ENCODE measurements at places on chromosomes 2 and 18.
A peak's percentile ranks its signal among the peaks of the same experiment; 100 is the strongest.

GRCh38 chr2:20561637-20562454 is 89.1 kb downstream of the HS1BP3 start:
- DNase-seq: no peak

- no peak for DNase-seq
Observed at GRCh38 chr2:55252832-55253231, 16.2 kb downstream of the MTIF2 start.

- no peak for DNase-seq
Observed at GRCh38 chr18:63951302-63951705, 2.2 kb downstream of the HMSD start.

GRCh38 chr2:224111576-224111975 is 72.5 kb upstream of the SERPINE2 start:
- no peak for DNase-seq

GRCh38 chr2:128558895-128559532 is 240.3 kb upstream of the HS6ST1 start:
- no peak for DNase-seq

DNA sequence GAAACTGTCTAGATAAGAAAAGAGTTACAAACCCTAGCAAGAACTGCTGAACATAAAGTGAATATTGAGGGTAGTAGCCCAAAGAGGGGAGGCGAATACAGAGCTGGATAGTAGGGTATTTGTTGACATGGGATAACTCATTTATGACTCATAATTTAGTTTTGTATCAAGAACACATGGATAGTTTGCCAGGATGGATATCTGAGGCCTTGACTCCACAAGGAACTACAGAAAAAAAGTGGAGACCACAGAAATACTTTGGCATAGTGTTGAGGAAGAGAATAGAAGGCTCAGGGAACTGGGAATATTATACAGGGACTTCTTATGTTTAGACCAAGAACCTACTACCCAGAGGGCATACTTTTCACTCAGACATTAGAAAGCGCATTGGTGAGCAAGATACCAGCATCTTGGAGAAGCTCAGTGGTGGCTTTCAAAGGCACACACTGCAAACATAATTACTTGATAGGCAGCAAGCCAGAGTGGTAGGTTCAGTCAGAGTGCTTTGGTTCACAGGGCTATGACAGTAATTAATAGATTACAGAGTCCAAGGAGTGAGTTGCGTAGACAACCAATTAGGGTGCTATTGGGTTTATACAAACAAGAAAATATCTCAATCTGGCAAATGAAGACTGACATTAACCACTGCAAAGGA is 51.9 kb upstream of the ZBTB7C start:
- DNase-seq: no peak

DNA sequence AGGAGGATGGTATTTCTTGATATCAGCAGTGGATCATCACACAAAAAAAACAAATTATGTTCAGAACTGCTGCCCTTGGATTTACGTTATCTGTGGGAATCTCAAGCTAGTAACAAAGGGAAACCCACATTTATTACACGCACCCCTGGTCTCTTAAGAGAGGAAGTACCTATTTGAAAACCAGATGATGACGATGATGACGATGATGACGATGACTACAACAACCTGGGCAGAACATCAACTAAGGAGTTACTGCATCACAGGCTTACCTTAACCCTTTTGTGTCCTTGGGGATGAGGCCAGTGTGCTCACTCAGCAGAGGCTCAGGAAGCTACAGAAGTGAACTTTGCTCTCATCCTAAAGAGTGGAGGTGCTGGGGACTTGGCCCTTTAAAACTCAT is 169.4 kb downstream of the FSHR start:
- DNase-seq: no peak

- DNase-seq: no peak
Observed at GRCh38 chr2:169344736-169345485, 17.4 kb downstream of the LRP2 start.

- DNase-seq: peak; percentile 37
Observed at GRCh38 chr2:15636972-15637785, 45.5 kb downstream of the DDX1 start.

DNA sequence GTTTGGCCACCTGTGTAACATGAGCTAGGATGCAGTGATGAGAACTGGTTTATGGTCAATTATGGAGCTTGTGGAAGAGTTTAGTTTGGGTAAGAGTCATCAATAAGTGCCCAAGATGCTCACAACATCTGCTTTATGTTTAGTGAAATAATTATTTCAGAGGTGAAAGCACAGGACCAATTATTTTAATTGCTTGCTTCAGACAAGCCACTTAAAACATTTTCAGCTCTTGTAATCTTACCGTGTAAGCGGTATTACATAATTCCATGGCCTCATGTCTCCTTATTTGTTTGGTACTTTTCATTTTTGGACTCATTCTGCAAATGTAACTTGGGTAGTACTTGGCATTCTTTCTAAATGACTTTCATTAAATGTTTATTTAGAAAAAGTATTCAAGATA is 5.4 kb downstream of the B3GNT2 start:
- no peak for DNase-seq

DNA sequence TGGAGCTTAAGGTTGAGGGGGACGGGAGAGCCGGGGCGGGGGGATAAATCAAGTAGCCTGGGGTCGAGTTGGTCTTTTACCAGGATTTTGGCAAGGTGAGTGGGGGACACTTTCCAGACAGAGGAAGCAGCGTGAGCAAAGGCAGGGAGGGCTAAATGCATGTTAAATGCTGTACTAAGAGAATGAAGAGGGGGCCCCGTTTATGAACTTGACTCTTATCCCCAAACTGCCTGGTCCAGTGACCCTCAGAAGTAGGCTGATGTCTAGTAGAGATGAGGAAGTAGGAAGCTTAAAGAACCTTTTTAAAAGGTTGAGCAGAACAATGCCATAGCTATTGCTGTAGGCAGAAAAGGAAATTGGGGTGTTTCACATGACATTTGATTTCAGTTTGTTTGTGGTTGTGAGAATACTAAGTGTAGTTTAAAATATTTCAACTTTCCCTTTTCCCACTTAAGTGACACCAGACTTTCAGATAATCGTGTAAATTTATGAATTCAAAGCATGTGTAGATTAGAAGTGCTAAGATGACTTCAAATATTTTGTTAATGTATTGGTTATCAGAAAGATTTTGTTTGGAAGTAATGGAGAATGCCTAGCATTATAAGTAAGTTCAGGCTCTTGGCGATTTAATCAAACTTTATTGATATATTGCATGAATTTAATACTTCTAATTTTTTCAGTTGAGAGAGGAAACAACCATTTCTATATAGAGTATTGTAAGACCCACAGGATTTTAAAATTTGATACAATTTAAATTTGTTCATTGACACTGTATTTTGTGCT is 1.8 kb downstream of the REL start:
- no peak for DNase-seq

GRCh38 chr2:219273937-219274336 is 5.2 kb upstream of the DNAJB2 start:
- no peak for DNase-seq

GRCh38 chr2:100289020-100289419 is 33.3 kb downstream of the LONRF2 start:
- DNase-seq: no peak

DNA sequence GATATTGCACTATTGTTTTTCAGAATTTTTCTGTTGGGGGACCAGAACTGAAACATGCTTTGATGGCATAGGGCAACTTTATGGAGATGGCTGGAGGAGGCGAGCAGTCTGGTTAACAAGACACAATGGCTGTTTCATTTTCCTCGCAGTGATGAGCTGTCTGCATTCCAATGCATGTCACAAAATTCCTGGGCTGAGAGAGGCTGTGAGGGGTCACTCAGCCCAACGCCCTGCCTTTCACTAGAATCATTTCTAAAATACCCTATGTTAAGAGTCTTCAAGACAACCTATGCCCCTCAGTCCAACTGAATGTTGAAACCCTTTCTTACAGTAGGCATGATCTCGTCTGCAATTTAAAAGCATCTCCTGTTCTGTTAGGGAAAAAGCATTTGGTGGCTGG is 1090.0 kb downstream of the BCL11A start:
- DNase-seq: no peak

DNA sequence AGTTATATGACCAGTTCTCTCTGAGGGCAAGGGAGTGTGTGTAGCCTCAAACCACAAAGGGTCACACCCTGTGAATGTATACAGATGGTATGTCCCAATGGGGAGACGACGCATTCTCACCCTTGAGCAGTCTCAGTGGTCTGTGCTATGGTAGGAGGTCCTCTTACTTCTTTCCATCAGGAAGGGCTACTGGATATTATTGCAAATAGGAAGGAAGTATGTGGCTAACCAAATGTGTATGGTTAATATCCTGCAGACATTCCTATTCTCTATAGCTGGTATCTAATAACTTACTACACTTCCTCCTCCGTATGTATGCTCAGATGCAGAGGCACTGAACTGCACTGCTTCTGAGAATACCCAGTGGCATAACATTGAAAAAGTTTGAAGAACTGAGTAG is 306.7 kb upstream of the CCDC68 start:
- no peak for DNase-seq

DNA sequence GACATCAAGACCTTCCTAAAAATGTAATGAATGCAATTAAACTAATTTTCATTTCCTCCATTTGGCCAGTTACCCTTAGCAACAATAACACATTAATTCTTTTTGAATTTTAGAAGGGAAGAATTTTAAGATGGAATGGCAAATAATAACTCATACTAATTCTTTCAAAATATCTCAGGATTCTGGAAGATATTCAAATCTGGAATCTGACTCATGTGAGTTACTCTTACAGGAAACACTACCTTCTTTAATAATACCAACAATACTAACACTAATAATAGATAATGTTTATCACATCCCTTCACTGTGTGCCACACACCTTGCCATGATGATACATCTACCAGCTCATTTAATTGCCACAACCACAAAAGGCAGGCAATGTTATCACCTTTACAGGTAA is 46.4 kb downstream of the ZNF521 start:
- no peak for DNase-seq

DNA sequence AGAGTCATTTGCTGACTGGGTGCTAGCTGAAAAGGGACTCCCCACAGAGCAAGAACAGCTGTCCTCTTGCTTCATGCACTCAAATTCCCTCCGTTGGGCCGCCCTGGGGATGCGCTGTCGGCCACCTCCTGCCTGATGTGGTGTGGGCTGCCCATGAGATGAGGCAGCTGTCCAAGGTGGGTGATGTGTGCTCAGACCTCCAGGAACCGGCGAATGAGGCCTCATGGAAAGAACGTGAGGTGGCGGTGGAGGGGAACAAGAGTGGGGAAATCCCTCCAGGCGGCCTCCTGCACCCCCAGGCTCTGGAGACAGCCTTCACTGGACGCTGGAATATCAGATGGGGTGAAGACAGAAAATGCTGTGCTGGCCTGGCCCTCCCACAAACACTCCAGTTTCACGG is 79.8 kb downstream of the LONRF2 start:
- DNase-seq: no peak

GRCh38 chr2:23158306-23158705 is 226.7 kb upstream of the KLHL29 start:
- DNase-seq: no peak

DNA sequence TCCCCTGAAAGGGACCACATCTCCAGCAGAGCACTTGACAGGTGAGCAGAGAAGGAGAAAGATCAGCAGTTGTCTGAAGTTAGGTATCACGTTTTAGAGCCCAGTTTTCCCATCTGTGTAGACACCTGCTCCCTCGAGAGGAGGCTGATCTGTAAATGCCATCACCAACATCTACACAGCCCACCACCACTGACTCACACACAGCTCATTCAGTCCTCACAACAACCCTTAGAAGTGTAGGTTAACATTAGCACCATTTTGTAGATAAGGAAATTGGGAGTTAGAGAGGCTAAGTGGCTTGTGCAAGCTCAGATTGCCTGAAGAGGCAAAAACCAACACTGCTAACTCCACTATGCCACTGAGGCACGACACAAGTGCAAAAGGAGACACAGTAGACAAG is 37.2 kb upstream of the STAT1 start:
- DNase-seq: no peak

GRCh38 chr18:79923896-79924585 is 27.4 kb downstream of the SLC66A2 start:
- no peak for DNase-seq

DNA sequence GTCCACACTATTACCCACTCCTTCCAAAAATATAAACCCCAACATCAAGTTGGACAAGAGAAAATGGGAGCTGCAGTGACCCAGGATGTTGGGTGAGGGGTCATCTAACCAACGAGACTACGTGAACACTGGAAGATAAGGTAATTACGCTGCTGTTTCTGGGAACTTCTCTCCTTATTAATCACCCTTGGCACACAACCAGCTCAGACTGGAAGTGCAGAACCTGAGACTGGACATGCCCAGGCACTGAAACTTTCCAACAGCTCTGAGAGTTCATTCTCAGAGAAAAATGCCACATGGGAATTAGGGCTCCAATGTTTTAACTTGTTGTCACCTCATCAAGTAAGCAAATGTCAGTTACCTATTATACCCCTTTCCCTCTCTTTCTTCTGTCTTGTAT is 135.3 kb downstream of the CCDC148 start:
- no peak for DNase-seq

Measured in NCI-H446 treated with DMSO at 0.1 percent for 48 hours (cell line).